ENCODE measurements at places on chromosomes 1 and 21. TPM values are rescaled to one million over a fixed set of nuclear protein-coding genes. Genes with fewer than 3 reads are reported as not detected.

CLEC20A gene
- not detected for total RNA-seq

TTC4 gene
- 19.8 TPM for total RNA-seq

PRR9 gene
- not detected for total RNA-seq

ATP6V0B gene
- total RNA-seq, result 62.8 TPM

ATP8B2 gene
- 283 TPM for total RNA-seq

ECM1 gene
- total RNA-seq, result 72.5 TPM

TFF1 gene
- not detected for total RNA-seq

PLCH2 gene
- 0.65 TPM for total RNA-seq

HTR6 gene
- 0.12 TPM for total RNA-seq

GPR3 gene
- total RNA-seq, result 0.36 TPM

NPR1 gene
- under 0.01 TPM for total RNA-seq
